Gastroesophageal sphincter (tissue), 4 donors: ENCODE measurements at places on chromosomes 11 and 22. TPM values are rescaled to one million over a fixed set of nuclear protein-coding genes. Genes with fewer than 3 reads are reported as not detected.

VPS37C gene
- 41.9 TPM for total RNA-seq

OR5A1 gene
- total RNA-seq: not detected

UPK3A gene
- not detected for total RNA-seq

OR9G1 gene
- not detected for total RNA-seq

C11orf86 gene
- not detected for total RNA-seq

FAM76B gene
- 39.4 TPM for total RNA-seq

PRRG4 gene
- total RNA-seq: 1.7 TPM

OR5P2 gene
- not detected for total RNA-seq

LRRC32 gene
- total RNA-seq: 35.1 TPM

SRRD gene
- 27.9 TPM for total RNA-seq

THY1 gene
- total RNA-seq: 11.3 TPM

ALDH3B1 gene
- 8.7 TPM for total RNA-seq
